ENCODE measurements at places on chromosomes 7 and 10. TPM values are rescaled to one million over a fixed set of nuclear protein-coding genes. Genes with fewer than 3 reads are reported as not detected.
A peak's percentile ranks its signal among the peaks of the same experiment; 100 is the strongest.

- DNase-seq: peak; percentile 63
Measured at GRCh38 chr10:11724938-11725776, 17.0 kb upstream of the ECHDC3 start.

GRCh38 chr10:123380491-123381085, 226.4 kb downstream of the BUB3 start:
- DNase-seq: peak; percentile 69

DNA sequence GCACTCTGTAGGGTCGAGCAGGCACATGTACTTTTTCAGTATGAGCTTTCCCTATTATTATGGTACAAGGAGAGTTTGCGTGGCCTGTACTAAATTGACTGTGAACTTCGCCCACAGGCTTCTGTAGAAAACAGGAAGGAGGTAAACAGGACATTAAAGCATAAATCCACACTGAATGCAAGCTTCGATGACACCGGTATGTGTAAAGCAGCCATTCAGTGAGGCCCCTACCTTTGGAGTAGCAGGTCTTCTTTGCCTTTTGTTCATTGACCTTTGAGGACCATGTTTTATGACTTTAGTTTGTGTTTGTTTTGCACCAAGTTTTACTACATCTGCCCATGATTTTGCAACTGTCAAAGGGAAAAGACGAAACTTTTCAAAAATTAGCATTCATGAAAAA, 14.5 kb downstream of the MKI67 start:
- DNase-seq: no peak

The FAM25A gene
- 11.4 TPM for total RNA-seq

DNA sequence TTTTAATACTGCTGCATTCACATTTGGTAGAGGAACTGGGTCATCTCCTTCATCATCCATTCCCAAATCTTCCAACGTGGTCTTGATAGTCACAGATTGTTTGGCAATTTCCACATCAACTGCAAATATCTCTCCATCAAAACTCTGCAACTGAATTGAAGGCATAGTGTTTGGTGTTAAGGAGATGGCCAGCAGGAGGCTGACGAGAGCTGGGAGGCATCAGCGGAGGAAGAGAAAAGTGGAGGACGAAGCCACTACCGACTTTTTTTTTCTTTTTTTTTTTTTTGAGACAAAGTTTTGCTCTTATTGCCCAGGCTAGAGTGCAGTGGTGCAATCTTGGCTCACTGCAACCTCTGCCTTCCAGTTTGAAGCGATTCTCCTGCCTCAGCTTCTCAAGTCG, 205.0 kb upstream of the KCTD7 start:
- no peak for DNase-seq

DNA sequence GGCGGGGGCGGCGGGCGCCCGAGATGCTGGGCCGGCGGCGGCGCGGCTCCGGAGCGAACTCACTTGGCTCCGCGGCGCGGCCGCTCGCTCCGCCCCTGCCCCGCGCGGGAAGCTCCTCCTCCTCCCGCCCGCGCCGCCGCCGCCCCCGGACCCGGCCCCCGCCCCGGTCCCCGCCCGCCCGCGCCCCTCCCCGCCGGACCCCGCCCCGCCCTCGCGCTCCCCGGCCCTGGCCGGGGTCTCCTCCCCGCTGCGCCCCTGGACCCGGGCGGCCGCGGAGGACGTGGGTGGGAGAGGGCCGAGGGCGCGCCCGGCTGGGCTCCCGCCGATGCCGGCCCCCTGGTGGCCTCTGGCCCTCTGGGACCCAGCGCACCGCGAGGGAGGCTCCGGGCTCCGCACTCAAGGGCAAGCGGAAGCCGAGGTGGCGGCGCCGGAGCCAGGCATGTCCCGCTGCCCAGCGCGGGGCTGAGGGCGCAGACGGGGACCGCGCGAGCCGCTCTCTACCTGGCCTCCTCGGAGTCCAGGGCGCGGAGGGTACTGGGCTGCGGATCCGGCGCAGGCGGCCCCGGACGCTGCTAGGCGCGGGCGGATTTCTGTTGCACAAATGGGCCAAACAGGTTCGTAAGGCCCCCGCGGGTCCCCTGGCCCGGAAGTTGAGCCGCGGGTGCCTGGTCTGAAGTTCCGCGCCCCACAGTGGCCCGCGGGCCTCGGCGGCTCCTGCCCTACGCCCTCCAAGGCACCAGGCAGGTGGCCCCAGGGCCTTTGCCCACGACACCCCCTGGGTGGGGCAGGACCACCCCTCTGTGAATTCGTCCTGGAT, at the start of gene TCERG1L:
TCERG1L (minus strand) TSS at position 61 of the 817 bp plus-strand sequence. CDS start 86 bp downstream, outside the sequence.
- no peak for DNase-seq

The ACBD7 gene
- 5.4 TPM for total RNA-seq

The SNX10 gene
- 7.9 TPM for total RNA-seq

DNA sequence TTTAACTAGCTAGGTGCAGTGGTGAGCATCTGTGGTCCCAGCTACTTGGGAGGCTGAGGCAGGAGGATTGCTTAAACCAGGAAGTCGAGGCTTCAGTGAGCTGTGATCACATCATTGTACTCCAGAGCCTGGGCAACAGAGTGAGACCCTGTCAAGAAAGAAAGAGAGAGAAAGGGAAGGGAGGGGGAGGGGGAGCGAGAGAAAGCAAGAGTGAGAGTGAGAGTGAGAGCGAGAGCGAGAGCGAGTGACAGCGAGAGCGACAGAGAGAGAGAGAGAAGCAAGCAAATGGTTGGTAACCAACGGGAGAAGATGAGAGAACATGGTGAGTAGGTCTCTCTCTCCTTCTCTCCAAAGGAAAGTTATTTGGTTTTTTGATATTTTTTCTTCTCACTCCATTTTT, 69.8 kb upstream of the DGKI start:
- no peak for DNase-seq

The FOXI2 gene
- total RNA-seq: not detected

DNA sequence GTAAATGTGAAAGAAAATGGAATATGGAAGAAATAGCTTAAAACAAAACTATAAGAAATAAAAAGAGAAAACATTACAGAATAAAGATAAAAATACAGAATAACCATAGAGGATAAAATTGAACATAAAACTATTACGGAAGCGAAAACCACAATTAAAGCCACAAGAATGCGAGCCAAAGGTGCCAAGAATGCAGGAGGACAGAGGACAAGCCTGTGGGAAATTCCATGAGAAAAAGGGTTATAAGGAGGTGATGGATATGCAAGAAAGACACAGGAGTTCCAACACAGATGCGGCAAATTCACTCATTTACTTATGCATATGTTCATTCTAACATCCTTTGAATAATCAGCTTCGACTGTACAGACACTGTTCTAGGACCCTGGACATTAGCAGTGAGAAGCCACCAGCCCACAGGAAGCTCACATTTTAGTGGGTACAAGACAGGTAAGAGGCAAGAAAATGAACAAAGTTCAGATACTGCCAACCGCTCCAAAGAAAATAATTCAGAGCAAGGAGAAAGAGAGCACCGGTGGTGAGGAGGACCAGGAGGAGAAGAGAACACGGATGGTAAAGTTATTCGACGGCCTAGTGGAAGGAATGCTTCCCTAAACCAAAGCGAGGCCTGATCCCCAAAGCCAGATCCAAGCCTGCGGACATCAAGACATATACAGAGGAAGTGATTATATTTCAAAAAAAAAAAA, 213.7 kb upstream of the MGMT start:
- no peak for DNase-seq

DNA sequence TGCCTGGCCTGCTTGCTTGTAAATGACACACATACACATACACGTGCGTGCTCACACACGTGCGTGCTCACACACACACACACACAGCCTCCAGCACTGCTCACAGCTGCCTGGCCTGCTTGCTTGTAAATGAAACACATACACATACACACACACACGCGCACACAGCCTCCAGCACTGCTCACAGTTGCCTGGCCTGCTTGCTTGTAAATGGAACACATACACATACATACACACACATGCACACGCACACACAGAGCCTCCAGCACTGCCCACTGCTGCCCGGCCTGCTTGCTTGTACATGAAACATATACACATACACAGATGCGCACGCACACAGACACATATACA, 397.2 kb downstream of the PLXNA4 start:
- no peak for DNase-seq

- DNase-seq: peak; percentile 53
Measured at GRCh38 chr10:99484626-99485581, 47.8 kb upstream of the NKX2-3 start.

The ABCB4 gene
- not detected for total RNA-seq

DNA sequence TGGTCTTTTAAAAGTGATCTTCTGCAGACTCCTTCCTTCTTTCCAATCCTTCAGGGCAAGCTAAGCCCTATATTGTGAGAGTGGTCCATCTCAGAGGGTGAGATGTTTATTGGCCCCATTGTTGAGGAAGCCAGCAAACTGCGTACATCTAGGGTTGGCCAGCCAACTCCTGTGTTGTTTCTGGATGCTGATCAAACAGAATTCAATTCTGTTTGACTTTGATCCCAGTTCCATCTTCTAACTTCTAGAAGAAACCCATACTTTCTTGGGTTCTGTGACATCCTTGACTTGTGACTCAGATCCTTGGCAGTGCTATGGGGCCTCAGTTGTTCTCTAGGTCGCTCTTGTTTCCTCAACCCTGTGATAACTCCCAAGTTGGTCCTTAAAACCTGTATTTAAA, 116.2 kb downstream of the LSMEM1 start:
- no peak for DNase-seq

GRCh38 chr7:151454305-151454704, 14.4 kb upstream of the CRYGN start:
- no peak for DNase-seq

GRCh38 chr7:86846494-86847190, 202.9 kb downstream of the GRM3 start:
- DNase-seq: peak; percentile 92

GRCh38 chr10:103884681-103885139, 29.3 kb upstream of the SH3PXD2A start:
- peak; percentile 75 for DNase-seq

DNA sequence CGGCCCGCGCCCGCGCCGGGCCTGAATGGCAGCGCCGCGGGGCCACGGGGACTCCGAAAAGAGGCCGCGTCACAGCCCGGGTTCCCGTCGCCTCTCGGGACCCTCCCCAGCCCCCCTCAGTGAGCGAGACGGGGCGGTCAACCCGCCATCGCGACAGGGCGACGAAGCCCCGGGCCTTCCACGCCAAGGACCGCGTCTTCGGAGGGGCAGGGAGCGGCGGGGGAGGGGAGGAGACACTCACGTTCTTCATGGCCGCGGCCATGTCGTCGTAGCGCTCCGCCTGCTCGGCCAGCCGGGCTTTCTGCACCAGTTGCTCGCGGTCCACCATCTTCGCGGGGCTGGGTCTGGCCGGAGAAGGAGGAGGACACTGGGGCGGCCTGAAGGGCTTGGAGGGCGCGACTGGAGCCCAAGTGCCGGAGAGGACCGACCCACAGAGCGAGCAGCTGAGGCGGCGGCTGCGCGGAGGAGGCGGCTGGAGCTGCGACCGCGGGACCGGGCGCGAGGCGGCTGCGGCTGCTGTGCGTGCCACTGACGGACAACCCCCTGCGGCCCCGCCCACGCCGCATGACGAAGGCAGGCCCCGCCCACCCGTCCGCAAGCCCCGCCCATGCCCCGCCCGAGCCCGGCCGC, at the start of gene YWHAG:
YWHAG (minus strand) TSS at position 511 of the 630 bp plus-strand sequence; CDS start at position 328, 183 bp downstream.
- peak; percentile 73 for DNase-seq
